ENCODE measurements at places on chromosomes 16 and 17.
A peak's percentile ranks its signal among the peaks of the same experiment; 100 is the strongest.

- no peak for DNase-seq
These were observed 543 bp downstream of the TXNDC11 start for GRCh38 chr16:11742093-11742535.

DNA sequence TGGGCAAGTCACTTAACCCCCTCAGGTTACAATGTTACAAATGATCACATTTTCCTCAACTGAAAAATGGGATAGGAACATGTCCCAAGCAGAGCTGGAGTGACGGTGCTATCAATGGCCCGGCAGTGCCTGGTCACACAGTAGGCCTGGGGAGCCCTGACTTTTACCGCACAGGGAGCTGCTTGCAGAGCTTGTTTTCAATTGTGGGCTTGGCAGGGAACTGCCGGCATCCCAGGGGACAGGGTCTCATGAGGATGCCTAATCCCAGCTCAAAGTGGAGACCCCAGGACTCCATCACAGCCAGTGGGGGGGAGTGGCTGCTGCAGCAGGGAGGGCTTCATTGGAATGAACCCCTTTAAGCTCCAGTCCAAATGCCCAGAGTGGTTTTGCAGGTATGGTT, 11.4 kb downstream of the SNX20 start:
- no peak for DNase-seq

DNA sequence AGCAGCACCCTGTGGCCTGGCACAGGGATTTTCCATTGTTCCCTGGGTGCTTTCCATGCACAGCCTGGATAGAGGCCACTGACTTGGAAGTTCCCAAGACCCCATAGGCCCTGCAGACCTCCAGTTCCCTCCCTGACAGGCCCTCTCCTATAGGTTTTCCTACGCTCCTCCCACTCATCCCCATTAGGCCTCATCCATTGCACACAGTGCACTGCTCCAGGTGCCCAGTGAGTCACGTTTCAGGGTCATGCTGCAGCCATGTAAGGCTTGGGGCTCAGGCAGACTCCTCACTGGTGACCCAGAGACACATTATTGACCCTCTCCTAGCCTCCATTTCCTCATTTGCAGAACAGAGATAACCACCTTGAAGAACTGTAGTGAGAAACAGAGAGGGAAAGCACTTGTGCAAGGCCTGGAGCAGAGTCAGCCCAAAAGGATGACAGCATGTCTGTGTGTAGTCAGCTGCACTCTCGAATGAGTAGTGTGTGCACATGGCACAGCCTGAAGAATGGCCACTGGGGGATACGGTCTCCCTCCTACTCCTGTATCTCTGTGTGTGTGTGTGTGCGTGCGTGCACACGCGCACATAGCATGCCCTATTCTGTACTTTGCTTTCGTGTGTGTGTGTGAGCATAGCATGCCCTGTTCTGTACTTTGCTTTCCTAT, 26.8 kb downstream of the DRC3 start:
- no peak for DNase-seq

GRCh38 chr16:55622930-55623561, 32.7 kb upstream of the SLC6A2 start:
- no peak for DNase-seq

GRCh38 chr16:89456419-89456959, 33.9 kb downstream of the ANKRD11 start:
- no peak for DNase-seq

GRCh38 chr16:85659805-85660511, 28.8 kb downstream of the GINS2 start:
- no peak for DNase-seq

GRCh38 chr17:39639566-39640458, 2.9 kb downstream of the STARD3 start:
- no peak for DNase-seq

GRCh38 chr17:74431568-74432423, at the start of gene GPRC5C:
Gene GPRC5C, plus strand, starts transcription at chr17:74432088. Its CDS starts 7,689 bp downstream, at chr17:74439777.
- peak; percentile 13 for DNase-seq

GRCh38 chr16:81987706-81988105, 23.6 kb downstream of the SDR42E1 start:
- DNase-seq: no peak

- DNase-seq: no peak
These were observed 46.0 kb downstream of the CLEC16A start for GRCh38 chr16:10990378-10990777.

GRCh38 chr17:15175356-15175755, 89.8 kb downstream of the PMP22 start:
- no peak for DNase-seq

DNA sequence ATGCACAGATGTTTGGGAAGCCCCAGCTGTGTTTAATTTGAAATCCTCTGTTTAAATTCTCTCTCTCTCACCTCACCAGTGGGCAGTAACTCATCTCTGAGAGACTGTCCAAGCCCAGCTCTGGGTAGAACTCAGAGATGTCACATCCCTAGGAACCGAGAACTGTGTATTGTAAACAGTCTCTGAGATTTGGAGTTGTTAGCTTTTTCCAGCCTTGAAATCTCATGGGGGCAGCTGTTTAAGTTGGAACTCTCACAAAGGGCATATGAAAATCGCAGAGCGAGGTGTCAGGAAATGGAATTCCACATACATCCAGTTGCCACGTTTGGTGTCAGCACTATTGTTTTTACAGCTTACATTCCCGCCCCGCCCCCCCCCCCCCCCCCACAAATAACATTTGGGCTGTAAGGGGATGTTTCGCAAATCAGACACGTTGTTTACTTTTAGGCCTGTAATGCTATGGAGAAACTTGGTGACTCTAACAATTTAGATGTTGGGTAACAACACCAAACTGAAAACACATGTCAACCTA, 34.3 kb downstream of the VPS35L start:
- no peak for DNase-seq

- DNase-seq: no peak
These were observed 31.3 kb downstream of the MARF1 start for GRCh38 chr16:15611610-15612009.

DNA sequence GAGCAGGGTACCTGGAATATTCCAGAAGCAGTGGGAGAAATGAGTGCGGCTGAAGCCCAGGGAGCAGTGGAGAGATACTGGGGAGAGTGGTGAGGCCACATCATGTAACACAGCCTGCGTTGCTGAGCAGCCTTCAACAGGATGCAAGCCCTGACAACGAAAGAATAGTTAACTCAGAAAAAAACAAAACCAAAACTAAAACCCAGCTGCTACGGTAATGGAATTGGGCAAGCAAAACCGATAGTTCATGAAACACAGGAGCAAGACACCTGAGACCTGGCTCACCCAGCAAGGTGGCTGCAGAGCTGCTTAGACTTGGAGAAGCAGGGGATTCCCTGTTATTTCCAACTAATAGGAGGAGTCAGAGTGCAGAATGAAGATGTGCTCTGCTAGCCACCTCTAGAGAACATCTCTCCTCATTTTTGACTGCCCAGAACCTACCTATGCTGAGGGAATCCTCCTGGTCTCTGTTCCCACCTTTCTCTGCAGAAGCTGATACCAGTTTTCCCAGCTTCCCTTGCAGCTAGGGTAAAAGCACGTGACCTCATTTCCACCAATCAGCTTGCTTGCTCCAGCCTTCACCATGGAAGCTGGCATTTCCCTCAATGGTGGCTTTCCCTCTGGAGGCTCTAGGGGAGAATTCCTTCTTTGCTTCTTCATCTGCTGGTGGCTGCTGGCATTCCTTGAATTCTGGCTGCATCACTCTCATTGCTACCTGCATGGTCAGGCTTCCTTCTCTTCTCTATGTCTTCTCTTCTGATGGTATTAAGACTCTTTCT, 59.4 kb upstream of the XYLT1 start:
- no peak for DNase-seq

DNA sequence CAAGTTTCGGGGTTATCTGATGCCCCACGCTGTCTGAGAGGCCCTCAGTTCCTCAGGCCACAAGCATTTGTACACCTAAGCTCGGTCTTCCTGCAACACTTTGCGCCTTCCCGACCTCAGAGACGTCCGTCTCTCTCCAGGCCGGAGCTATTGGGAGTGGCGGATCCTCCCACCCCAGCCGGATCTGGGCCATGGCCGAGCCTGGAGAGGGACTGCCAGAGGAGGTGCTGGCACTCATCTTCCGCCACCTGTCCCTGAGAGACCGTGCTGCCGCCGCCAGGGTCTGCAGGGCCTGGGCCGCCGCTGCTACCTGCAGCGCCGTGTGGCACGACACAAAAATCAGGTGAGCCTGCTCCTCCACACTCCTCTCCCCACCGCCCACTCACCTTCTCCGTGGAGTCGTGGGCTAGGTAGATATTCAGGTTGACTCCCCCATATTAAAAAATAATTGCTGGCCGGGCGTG, 1.9 kb downstream of the FBXL8 start:
- DNase-seq: no peak

- DNase-seq: peak; percentile 35
These were observed 10.3 kb upstream of the ABCC12 start for GRCh38 chr16:48165961-48166578.

DNA sequence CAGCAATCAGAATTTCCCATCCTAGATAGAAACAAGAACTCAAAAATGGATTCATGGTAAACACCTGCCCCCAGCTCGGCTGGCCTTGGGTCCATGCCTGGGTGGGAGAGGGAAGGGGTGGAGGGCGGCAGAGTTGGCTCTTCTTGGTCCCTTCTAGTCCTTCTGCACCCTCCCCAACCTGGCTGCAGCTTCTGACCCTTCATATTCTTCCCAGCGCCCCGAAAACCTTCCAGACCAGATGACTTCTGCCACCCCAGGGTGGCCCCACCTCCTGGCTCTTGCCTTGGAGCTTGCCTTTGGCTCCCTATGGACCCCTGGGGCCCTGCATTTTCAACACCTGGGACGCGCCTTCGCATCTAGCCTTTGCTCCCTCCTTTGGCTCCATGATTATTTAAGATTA, 5.4 kb upstream of the GJD3 start:
- no peak for DNase-seq

DNA sequence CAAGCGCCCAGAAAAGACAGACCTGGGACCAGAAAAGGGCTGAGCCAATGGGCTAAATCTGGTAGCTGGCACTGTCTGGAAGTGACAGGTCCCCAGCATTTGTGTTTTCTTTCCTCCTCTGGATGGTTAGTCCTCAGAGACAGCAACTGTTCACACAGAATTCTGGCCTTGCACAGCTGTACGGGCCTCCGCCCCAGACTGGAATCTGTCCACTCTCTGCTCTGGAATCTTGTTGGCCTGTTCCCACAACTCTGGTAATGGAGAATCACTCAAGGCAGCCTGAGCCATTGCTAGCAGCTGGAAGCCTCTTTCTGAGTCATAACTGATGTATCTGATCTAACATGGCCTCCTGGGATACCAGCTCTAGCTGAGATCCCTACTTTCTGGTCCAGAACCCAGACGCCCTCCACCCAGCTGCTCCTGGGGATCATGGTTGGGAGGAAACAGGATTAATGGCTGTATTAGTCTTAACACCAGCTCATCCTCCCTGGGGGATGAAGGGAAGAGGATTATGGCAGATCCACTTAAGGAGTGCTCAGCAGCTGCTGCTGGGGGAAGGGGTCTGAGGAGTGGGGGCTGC, 9.1 kb downstream of the ZNF668 start:
- no peak for DNase-seq

- DNase-seq: no peak
These were observed 256.4 kb downstream of the CDH13 start for GRCh38 chr16:82882982-82883835.

DNA sequence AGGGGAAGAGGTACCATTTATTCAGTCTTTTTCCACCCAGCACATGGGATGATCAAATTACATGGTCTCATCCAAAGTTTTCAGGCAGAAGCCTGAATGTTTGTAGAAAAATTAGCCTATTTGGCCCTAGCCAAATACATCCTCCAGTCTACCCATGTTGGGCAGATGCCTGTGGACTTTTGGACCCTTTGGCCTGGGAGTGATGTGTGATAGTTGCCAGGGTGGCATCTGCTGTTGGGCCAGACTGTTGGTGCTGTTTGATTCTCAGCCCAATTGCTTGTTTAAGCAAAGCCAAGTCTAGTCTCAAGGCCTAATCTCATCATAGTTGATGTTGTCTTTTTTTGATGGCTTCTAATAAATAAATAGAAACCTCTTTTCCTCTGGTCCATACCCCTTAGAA, 419.0 kb downstream of the CDH13 start:
- DNase-seq: no peak

DNA sequence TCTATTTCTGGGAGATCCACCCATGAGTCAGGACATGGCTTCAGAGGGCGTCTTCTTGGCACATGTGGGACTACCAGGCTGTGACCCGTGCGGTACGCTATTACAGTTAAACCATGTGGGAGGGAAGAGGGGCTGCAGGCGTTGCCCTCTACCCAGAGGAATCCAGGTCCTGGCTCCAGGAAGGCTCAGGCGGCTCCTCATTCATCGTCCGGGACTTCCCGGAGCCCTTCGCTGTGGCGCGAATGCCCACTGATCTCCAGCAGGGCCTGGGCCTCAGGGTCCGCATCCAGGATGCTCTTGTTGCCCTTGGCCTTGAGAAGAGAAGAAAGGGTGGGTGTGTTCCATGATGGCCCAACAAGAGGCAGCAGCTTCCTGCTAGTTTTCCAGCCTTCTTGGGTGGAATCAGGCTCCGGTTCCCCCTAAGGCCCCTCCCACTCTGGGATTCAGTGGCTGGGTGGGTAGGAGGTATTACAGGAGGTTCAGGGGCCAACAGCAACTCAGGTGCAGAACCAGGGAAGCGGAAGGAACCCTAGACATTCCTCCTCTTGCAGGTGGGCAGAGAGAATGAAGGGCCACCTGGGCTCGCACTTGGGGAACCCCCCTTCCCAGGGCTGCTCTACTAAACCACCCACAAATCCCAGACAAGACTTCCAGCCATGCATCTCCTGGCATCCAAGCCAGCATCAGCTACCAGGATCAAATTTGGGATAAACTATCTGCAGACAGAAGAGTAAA, 24.6 kb downstream of the MEAK7 start:
- no peak for DNase-seq

DNA sequence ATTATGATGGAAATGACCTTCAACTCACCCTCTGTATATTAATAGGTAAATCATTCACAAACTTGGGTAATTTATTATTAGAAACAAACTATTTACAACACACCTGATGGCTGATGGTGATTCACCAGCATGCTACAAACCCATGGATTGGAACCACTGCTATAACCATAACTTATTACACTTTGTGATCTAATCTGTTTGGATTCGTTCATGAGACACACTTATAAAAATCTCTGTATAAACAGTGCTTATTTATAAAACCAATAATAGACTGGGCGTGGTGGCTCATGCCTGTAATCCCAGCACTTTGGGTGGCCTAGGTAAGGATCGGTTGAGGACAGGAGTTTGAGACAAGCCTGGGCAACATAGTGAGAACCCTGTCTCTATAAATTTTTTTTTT, 16.0 kb downstream of the SMIM36 start:
- no peak for DNase-seq

- DNase-seq: no peak
These were observed 596 bp downstream of the MSL1 start for GRCh38 chr17:40122136-40122998.

- no peak for DNase-seq
These were observed 7.5 kb downstream of the CFAP97D1 start for GRCh38 chr17:43787728-43788127.

- DNase-seq: no peak
These were observed 32.6 kb downstream of the FA2H start for GRCh38 chr16:74742051-74742481.
